ENCODE measurements at places on chromosomes 6 and 20.
A peak's percentile ranks its signal among the peaks of the same experiment; 100 is the strongest.

DNA sequence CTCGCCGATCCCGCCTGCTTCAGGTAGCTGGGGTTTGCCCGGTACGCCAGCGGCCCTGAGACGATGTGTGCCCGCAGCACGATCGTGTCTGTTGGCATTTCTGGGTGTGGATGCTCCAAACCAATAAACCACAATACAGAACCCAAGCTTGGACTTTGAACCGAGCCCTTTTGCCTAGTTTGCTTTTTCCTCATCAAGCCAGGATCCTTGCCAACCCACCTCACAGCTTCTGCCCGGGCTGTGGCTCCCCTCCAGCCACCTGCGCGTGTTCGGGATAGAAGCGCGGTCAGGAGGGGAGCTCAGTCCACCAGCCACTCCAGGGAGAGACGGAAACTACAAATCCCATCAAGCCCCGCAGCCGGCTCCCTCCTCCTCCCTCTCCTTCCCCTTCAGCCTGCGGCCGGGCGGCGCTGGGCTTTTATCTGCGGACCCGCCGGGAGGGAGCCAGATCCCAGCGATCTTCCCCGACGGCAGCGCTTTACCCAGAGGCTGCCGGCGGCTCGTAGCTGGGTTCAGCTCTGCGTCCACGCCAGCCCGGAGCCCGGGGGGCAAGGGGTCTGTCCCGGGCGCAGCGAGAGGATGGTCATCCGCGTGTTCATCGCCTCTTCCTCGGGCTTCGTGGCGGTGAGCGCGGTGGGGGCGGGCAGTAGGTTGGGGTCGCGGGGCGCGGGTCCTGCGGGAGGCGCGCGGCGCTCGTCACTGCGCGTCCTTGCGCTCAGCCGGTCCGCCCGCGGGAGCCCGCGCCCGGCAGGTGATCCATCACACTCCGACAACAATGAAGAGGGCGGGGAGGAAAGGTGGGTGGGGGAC is at the start of gene SH3BGRL2:
Gene SH3BGRL2 (plus strand): TSS at position 447 of the 810 bp plus-strand sequence. CDS start 133 bp downstream, at position 580.
- peak; percentile 95 for DNase-seq

GRCh38 chr6:169921217-169921616 is 169.8 kb downstream of the ERMARD start:
- no peak for DNase-seq

DNA sequence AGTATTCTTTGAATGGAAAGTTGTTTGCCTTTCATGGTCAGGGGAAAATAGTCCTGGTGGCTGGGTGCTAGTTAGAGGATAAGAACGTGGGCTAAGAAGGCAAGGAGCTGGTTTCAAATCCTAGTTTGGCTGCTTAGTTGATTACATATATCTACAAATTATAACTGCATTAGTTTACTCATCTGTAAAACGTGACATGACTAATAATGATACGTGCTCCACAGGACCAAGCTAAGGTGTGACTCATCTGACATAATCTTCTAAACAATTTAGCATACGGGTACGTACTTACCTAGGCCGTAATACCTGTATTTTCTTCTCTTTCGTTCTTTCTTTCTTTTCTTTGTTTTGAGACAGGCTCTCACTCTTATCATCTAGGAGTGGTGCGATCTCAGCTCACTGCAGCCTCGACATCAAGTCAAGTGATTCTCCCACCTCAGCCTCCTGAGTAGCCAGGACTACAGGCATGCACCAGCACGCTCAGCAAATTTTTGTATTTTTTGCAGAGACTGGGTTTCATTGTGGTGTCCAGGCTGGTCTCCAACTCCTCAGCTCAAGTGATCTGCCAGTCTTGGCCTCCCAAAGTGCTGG is 1274.2 kb upstream of the GJE1 start:
- DNase-seq = no peak

GRCh38 chr6:139699335-139699734 is 324.9 kb upstream of the CITED2 start:
- no peak for DNase-seq

DNA sequence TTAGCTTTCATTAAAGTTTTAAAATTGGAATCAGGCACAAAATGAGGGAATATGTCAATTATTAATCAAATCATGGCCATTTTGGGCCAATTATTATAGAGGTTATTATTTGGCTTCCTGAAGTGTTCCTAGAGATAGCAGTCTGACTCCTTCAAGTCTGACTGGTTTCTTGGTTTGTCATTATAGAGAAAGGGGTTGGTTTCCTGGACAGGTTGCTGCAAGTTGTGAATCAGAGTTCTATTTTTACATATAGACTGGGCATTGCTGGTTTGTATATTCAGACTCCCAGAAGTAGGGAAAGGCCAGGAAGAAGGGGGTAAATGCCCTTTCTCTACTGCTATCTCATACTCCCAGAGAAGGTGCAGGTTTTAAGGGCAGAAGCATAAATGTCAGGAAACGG is 121.4 kb upstream of the CEP162 start:
- no peak for DNase-seq
